NCI-H1417 treated with DMSO at 0.1 percent for 48 hours (cell line): ENCODE measurements at places on chromosomes 16 and 17.

DNA sequence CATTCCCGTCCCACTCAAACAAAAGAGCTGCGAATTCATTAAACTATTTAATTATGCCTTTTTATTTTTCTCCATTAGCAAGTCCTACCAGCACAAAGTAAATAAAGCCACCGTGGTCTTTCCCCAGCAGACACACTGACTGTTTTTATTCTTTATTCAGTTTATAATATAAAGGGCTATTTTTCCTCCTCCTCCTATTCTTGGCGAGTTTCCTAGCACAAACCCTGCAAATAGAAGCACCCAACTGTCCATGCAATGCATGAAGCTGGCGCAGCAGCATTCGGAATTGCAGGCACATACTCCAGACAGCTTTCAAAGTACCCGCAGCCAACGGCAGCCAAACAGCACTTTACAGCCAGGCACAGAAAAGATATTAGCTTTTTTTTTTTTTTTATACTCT is 583.4 kb upstream of the PSMD7 start:
- DNase-seq: no peak

GRCh38 chr17:66704858-66705520 is 129.9 kb upstream of the CACNG5 start:
- no peak for DNase-seq

DNA sequence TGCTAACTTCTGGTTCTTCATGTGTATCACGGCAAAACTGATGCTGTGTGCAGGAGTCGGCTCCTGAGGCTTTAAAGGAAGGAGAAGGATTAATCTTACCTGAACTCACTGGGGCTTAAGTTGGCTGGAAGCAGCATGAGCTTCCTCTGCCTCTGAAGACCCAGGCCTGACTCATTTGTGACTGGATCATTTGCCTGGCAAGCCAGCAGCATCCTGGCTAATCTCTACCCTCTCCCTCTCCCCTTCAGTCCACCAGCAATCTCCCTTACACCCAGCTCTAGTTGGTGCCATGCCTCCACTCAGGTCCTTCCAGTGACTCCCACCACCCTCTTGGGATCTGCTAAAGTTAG is 150.3 kb downstream of the IRX3 start:
- DNase-seq: no peak

DNA sequence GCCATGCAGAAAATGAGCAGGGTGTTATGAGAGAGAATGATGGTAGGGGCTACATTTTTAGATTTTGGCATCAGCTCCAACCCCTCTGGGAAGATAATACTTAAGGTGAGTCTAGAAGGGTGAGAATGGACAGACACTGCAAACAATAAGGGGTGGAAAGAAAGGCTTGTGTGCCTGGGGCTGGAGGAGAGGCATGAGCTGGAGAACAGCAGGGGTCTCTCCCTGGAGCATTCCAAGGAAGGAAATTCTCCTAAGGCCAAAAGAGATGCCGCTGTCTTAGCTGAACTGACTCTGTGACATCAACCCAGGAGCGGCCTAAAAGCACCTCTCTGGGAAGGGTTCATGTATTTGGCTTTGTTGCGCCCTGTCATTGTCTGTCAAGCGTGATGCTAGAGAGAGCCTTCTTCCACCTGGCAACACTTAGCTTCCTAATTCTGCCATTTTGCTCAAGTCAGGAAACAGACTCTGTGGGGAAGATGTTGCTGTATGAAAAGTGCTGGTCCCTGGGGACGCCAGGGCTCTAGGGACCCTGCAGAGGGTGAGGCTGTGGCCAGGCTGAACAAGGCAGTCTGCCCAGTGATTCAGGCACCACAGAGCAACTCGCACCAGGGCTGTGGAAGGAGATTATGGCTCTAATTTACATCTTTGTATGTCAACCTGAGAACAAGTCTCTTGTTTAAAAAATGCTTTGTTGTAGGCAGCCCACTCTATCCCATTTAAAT is 225.7 kb downstream of the CBLN1 start:
- DNase-seq: no peak

GRCh38 chr16:48123104-48123788 is 32.5 kb downstream of the ABCC12 start:
- DNase-seq: no peak

DNA sequence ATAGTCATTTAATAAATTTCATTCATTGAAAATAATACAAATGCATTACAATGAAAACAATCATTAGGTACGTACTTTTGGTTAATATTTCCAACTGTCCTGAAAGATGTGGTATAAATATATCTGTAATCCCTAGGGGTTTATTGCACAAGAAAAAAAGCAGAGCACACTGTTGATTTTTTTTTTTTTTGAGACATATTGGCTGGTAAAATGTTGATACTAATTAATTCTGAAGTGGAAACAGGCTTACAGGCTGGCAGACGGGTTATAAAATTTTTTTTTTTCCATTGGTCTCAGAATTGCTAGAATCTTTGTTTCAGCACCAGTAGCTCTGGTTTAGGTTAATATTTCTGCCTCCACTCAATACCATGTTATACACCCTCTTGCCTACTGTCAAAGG is 193.6 kb downstream of the MAP2K6 start:
- no peak for DNase-seq

- DNase-seq: no peak
Measured at GRCh38 chr17:79425686-79426085, 185.2 kb downstream of the RBFOX3 start.

GRCh38 chr16:58853854-58854791 is 120.0 kb upstream of the GOT2 start:
- no peak for DNase-seq

- no peak for DNase-seq
Measured at GRCh38 chr17:41672153-41672552, 16.5 kb upstream of the EIF1 start.

DNA sequence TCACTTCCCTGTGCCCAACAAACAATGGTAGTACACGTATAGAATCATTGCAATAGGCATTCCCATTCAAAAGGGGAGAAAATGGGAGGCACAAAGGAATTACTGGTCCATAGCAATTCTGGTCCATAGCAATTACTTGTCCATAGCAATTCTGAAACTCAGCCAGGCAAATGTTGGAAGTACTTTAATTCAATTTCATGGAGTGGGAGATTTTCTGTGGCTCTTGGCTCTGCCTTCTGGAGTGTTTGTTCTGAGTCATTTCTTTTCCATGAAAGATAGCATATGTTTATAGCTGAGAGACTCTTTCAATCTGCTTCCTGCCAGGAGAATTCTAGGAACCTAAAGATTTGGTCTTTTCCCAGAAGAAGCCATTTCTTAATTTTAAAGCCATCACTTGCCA is 182.8 kb upstream of the ELAC2 start:
- DNase-seq: no peak

GRCh38 chr17:6995500-6996255 is at the start of gene ALOX12:
TSS of gene ALOX12 (plus strand) at chr17:6996049. CDS start at chr17:6996118, 69 bp downstream.
- DNase-seq: no peak

DNA sequence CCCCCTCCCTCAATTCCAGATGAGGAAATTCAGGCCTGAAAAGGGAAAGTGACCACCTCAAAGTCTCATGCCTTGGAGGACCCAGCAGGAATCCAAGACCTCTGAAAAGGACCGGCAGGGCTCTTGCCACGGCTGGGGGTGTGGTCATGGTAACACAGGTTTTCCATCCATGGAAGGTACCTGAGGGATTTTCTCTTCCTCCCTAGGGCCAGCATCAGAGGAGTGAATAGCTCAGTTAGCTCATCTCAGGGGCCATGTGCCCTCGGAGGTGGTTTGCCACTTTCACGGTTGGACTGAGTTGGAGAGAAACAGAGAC is 1.3 kb downstream of the CIITA start:
- no peak for DNase-seq

DNA sequence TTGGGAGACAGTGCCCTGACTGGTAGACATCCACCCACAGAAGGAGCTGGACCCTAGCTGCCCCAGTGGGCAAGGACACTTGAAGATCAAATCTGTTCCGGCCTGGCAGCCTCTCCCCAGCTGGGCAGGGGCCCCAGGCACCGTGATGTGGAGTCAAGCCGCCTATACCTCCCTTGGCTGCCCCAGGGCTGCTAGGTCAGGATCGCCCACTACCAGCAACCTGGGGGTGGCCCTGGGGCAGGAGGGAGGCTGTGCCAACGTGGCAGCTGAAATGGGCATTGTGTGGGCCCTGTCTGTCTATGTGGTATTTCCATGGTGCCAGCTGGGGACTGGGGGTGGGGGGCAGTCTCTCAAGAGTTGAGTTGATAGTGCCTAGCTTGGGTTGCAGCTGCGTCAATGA is 941 bp downstream of the PDK2 start:
- no peak for DNase-seq

DNA sequence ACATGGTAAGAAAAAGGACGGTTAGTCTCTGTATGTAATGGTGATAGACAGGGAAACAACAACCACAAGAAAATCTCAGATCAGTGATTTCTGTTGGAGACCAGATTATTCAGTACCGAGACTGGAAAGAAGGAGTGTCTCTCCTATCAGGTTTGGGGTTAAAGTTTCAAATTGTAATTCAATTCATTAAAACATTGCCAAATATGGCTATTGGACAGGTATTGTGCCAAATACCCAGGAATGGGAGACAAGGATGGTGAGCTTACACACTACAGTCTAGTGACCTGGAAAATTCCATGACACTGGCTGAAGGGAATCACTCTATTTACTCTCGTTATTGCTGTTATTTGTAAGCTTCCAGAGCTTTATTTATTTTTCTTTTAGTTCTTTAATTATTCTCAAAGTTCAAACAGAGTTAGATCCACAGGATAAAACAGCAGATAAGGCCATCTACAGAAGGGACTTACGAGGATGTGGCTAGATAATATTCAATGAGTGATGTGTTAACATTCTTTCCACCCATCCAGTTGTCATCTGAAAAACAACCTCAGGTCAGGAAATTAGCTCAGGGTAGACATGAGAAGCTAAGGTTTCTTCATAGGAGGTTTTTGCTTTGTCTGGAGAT is 25.1 kb upstream of the MMD start:
- no peak for DNase-seq

GRCh38 chr16:71526111-71526631 is at the start of gene CHST4:
TSS of gene CHST4 (plus strand) at chr16:71526426. CDS start at chr16:71536678, 10,252 bp downstream.
- DNase-seq: no peak

DNA sequence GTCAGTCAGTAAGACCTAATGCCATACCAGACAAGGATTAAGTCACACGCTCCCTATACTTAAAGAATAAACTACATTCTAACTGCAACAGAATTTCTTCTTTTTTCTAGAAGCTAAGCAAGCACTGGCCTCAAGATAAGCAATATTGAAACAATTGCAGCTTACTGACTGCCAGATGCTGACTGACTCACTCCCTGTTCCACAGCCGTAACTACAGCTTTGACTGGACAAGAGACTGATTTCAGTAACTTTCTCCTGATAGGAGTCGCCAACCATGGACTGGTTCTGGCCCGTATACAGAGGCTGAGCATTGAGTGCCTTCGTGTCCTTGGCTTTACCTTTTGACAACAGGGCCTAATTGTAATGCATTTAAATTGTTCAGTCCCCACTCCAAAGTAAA is 67.9 kb downstream of the TRIM37 start:
- DNase-seq: no peak

- no peak for DNase-seq
Measured at GRCh38 chr16:48537909-48538745, 71.9 kb downstream of the N4BP1 start.

DNA sequence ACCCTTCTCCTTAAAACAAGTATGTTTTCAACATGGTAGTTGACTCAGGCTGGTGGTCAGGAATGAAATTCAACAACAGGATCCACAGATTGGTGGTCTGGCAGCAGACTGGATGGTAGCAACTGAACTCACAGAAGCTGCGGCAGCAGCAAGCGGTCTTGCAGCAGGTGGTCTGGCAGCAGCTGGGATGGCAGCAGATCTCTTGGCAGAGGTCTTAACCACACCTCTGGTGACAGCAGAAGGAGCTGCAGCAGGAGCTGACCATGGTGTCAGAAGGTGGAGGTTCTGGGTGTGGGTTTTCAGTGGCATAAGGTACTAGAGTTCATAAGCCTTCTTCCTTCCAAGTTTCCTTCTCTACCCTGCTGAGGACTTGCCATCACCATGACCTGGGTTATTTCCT is 2.2 kb upstream of the KRTAP4-1 start:
- no peak for DNase-seq

DNA sequence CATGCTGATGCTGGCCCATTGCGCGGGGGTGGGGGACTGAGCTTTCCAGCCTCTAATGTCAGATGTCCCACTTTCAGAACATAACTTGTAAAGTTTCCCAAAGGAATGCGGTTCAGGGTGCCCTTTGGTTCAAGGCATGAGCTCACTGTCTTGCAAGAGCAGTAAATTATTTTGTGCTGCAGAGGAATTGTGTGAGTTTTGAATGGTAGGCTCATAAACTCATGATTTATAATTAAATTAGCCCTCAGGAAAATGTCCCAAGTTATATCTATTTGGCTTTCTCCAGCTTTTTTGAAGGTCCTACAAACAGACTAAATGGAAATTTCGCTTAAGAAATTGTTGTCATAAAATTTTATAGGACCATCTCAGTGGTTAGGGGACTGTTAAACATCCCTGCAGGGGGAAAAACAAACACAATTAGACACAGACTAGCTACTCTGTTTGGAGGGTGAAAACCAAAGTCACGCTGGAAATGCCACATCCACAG is 321.8 kb downstream of the HS3ST3B1 start:
- DNase-seq: no peak

DNA sequence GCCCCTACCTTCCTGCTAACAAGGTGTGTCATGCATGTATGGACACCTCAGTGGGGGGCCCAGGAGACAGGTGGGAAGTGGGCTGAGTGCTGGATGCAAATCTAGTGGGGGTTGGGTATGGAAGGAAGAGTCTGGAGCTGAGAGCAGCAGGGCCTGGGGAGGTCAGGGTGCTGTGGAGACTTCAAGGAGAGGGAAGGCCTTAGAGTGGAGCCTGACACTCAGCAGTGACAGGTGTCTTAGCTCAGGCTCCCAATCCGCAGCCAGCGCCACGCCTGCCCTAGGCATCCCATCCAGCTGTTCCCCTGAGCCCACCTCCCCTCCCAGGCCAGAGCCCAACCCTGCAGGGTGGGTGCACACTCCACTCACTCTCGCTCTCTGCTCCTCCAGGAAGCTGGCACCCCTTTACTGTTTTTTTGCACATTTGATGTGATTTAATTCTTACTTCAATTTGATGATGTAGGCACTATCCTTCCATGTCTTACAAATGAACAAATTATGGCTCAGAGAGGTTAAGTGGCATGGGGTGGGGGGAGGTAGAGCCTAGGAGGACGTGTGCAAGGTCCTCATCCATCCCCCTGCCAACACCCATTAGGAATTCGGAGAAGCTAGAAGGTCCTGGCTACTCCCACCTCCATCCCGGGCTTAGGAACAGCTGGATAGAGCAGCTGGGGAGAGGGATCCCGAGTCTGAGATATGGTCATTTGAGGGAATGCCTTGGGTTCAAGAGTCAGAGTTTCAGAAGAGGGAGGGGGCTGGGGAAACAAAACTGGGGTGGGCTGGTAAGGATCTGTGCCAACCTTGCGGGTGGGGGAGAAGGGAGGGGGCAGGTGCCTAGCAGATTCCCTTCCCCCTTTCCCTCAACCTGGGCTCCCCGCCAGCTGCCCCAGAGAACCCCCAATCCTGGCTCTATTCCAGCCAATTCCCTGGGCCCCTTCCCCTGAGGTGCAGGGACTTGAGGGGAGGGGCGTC is 2.1 kb downstream of the FAM171A2 start:
- DNase-seq: no peak

- no peak for DNase-seq
Measured at GRCh38 chr17:20284022-20284421, 183.3 kb downstream of the LGALS9B start.

- no peak for DNase-seq
Measured at GRCh38 chr16:85991856-85992255, 92.9 kb downstream of the IRF8 start.

GRCh38 chr17:45852535-45853297 is 8.0 kb downstream of the SPPL2C start:
- peak; percentile 0 for DNase-seq

GRCh38 chr16:64238571-64238970 is 883.3 kb downstream of the CDH11 start:
- DNase-seq: no peak
